ENCODE measurements at places on chromosomes 2 and 18.

- DNase-seq, result no peak
Measured at GRCh38 chr2:96247009-96247408, 18.8 kb downstream of the TMEM127 start.

- DNase-seq, result no peak
Measured at GRCh38 chr2:102000012-102000411, 8.3 kb downstream of the IL1R2 start.

- no peak for DNase-seq
Measured at GRCh38 chr2:23697256-23698075, 229.5 kb downstream of the ATAD2B start.

DNA sequence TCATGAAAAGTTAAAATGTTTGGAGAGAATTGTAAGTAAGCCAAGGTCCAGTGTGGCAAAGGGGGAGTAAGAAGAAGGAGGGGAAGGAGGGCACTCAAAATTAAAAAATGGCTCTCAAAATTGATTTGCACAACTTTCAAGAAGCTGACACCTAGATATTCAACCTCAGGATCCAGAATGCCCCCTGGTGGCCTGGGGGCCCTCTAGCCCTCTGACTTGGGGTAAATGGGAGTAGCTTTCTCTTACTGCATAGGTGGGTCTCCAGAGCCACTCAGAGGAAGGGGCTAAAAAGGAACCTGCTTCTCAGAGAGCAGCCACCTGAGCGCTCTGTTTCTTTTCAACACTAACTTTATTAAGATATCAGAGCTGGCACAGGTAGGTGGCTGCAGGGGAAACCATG lies 968.5 kb downstream of the BCL11A start:
- no peak for DNase-seq

- DNase-seq, result no peak
Measured at GRCh38 chr2:62565309-62565908, 59.4 kb upstream of the TMEM17 start.

Data from RWPE1 (cell line).